Activated naive CD4-positive, alpha-beta T cell (primary cell): ENCODE measurements at places on chromosomes 12 and 14.

DNA sequence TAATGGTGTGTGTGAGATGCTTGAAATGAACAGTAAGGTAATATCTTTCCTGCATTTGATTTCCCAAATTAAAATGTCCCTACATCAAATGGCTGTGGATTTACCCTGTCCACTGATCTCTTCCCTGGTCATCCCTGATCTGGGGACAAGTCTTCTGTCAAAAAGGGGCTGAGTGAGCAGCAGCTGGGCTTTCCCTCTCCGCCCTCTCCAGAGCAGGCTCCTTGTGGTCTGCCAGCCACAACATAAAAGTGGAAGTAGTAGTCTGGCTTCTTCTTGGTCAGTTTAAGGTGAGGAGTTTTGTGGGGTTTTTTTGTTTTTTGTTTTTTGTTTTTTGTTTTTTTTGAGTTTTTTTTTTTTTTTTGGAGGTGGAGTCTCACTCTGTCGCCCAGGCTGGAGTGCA lies 25.2 kb upstream of the PLXNC1 start:
- DNase-seq = no peak

GRCh38 chr12:42426746-42427145 lies 100.8 kb downstream of the PPHLN1 start:
- no peak for DNase-seq

DNA sequence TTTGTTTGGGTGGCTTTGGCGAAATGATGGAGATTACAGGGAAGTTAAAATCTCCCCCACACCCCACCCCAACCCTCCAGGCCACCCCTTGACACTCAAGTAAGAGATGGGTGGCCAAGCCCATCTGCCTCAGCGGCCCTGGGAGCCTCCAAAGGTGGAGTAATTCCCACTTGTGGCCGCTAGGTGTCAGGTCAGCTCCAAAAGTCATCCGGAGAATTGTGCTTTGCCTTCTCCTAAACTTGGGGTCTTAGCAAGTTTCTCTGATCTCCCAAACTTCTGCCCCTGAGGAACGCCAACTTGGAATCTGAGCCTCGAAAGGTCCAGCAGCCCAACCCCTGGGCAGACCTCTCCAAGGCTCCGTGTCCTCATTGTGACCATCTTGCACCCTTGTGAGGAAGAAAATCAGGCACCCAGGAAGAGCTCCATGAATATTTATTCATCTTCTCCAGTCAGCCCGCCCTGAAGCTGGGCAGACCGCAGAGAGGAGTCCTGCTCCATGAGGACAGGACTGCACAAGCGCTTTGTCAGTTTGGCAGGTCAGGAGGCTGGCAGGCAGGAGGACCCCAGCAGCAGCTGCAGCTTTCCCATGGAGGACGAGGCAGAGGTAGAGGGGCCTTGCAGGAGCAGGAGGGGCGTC lies 46.7 kb downstream of the LRRC74A start:
- peak; percentile 61 for DNase-seq

- DNase-seq = no peak
Observed at GRCh38 chr12:114682785-114683708, 928 bp downstream of the TBX3 start.

- no peak for DNase-seq
Observed at GRCh38 chr12:81502912-81503695, 256.0 kb downstream of the PPFIA2 start.

GRCh38 chr14:83940253-83940652 lies 1589.7 kb upstream of the FLRT2 start:
- no peak for DNase-seq

DNA sequence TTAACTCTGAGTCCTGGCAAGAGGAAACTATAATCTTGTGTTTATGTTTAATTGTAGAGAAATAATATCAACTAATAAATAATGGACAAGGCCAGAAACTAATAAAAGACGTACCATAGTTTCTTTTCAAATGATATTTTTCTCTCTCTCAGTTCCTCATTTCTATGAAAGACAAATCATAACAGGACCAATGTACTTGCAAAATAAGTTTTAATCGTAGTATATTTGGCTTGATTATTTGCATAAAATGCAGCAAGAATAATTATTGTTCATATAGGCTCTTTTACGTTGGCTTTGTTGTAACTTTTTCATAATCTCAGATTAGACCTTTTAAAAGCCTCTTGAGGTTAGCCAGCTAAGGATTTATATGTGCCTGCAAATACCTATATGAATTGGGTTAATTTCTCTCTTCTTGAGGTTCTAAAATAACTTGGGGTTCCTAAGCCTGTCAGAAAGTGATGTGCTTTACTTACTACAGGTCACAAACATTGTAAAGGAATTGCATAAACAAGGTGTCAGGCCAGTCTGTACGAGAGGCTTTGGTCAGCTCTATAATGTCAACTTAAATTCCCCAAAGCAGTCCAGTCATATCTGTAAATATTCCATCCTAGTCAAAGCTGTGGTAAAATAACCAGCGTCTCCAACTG lies 152.8 kb upstream of the PTPRQ start:
- DNase-seq = no peak

- DNase-seq = no peak
Observed at GRCh38 chr14:71209888-71210287, 302.6 kb downstream of the PCNX1 start.

GRCh38 chr14:53533384-53533970 lies 380.4 kb upstream of the DDHD1 start:
- DNase-seq = no peak

DNA sequence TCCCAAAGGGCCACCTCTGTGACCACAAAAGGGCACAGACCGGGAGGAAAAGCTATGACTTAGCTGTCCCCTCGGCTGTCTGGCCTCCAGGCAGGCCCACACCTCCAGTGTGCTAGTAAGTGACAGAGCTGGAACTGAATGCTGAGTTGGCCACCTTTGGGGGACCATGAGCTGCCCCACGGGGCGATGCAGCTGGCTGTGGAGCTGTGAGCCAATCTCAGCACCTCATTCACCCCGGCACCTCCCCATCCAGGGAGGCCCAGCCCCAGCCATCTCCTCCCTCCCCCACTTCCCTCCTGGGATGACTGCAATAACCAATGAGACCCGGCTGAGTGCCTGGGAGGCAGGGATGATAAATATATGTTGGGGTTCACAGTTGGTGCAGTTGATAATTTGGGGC lies 12.2 kb upstream of the TESC start:
- no peak for DNase-seq

GRCh38 chr12:75644472-75645072 lies 133.2 kb upstream of the KRR1 start:
- no peak for DNase-seq

GRCh38 chr14:33539918-33540357 lies 410.9 kb downstream of the EGLN3 start:
- no peak for DNase-seq

DNA sequence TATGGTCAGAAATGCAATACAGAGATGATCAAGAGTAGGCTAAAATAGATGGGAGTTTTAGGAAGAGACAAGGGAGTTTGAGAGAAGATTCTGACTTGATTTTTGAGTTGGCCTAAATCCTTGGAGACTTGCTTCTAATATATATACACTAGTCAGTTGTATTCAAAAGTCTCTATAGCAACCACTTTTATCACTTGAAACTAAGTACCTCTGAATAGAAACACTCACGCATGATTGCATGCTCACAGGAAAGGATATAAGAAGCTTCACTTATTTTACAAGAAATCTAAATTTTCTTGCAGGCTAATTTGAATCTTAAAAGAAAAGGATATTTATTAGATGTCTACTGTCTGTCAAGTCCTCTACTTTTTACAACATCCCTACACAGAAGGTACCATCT lies 316.8 kb downstream of the SNAPC1 start:
- DNase-seq = no peak

- DNase-seq = no peak
Observed at GRCh38 chr14:70917633-70918032, 10.4 kb downstream of the PCNX1 start.

DNA sequence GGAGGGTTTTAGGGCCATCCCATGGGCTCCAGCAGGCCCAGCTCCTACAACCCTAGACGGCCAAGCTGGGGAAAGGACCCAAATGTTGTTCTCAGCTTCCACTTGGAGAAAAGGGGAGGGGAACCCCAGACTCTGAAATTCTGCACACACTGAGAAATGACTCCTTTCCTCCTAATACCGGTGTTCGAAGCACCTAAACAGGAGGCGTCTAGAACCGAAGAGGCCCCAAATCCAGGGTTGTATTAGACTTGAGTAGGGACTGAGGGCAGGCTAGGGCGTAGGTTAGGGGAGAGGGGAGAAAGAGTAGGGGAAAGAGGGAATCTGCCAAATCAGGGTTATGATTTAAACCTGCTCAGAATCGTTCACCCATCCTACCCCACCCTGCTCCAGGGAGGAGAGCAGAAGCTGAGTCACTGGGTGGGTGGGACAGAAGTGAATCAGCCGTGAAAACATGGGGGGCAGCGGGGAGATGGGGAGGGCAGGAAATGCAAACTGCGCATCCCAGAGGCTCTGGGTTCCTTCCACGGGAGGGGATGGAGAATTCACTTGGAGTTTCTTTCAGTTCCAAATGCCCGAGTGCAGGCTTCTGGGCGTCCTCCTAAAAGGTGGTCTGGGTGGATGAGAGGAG lies 1.0 kb downstream of the IGFBP6 start:
- no peak for DNase-seq

DNA sequence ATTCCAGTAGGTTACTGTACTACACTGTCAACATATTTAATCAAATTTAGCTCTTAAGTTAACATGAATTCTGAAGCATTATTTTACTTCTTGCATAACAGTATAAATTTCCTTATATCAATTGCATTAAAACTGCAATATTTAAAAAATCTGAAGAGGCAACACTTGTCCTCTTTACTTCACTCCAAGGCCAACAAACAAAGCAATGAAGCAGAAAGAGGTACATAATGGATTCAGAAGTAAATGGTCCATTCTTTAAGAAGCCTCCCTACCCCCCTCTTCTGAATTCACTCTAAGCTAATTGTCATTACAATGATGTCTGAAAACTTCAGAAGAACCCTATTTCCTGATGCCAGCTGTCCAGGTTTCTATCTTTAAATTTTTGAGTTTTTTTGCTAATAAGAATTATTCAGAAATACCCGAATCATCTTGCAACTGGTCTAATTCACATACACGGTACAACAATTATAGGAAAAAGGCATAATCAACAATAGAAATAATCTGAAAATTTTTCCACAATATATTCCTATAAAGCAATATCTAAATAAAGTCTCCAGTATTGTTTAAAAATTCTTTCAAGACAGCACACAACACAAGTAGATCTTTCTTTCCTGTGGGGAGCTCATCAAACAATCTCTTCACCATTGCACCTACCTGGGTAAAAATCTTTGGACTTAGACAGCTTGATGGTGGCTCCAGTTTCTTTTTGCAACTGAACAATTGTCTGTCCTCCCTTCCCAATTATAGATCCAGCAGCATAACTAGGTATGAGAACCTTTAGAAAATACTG lies 2.9 kb downstream of the NOVA1 start:
- no peak for DNase-seq

DNA sequence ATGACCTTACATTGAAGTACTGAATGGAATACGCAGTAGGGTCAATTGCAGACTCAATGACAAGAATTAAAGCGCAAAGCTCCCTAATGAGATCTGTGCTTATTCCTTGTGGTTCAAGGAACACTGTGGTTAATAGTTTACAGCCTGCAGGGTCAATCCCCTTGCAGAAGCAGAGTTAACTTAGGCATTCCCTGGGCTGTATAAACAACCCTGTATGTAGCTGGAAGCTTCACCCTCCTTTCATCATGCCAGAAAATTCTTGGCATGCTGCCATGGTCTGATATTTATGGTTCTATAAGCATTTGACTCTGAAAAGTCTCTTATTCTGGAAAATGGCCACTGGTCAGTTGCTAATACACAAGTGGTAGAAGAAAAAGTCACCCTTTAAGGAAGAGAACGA lies 227.7 kb downstream of the NOVA1 start:
- DNase-seq = no peak

DNA sequence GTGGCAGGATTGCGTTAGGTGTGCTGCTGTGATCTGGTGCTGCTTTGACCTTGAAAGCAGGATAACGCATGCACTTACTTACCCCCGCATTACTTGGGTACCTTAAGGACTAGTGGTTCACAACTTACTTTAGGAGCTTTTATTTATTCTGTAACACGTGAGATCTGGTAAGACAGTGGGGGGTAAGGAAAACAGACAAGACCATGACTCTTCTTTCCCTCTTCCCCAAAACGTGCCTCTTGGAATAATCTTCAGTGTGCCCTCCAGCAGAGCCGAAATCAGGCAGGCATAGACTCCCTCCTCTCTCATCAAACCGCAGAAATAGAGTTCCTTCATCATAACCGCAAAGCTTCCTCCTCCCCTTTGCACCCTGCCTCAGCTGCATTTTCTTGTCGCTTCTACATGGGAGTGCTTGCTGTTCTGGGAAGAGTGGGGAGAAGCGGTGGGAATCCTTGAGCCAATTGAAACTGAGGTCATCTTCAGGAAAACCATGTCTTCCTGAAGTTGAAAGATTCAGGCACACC lies 43.4 kb downstream of the RAD52 start:
- no peak for DNase-seq

DNA sequence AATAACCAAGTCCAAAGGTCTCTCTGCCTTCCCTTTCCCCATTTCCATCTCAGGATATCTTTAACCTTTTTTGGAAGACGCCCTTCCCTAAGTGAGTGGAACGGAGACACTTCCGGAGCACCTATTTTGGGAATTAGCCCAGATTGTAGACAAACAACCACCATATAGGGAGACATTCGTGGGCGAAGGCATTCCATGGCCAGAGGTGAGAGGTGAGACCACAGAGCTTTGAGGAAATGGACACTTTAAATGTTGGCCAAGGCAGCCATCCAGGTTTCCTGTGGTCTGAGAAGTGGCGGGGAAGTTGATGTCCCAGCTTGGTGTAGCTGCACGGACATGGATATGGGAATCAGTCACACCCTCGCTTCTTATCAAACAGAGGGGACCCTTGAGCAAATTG lies 69.4 kb upstream of the BDKRB2 start:
- no peak for DNase-seq

- DNase-seq = no peak
Observed at GRCh38 chr12:121804417-121805111, 755 bp downstream of the SETD1B start.

- DNase-seq = no peak
Observed at GRCh38 chr14:101711041-101711856, 50.3 kb upstream of the PPP2R5C start.

DNA sequence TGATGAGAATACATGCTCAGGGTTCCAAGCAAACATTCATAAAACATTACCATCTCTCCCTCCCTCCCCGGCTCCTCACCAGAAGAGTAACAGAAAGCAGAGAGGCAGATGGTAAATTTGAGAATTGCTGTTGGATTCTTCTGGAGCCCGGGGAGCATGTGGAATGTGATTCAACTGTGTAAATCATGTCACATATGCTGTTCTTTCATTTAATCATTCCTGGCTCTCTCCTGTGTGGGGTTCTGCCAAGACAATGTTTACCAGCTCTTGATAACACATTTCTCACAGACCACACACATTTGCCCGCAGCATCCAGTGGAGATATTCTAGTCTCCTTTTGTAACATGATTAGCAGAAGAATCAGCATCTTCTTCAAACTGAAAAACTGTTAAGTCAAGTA lies 23.4 kb upstream of the NR2C1 start:
- no peak for DNase-seq

- no peak for DNase-seq
Observed at GRCh38 chr12:15600223-15600935, 188.8 kb downstream of the EPS8 start.

- DNase-seq = no peak
Observed at GRCh38 chr12:125089083-125089482, 23.8 kb downstream of the AACS start.

- no peak for DNase-seq
Observed at GRCh38 chr12:124327362-124328043, 32.6 kb downstream of the RFLNA start.

- peak; percentile 33 for DNase-seq
Observed at GRCh38 chr12:47079468-47079980, at the start of the genes AMIGO2 and PCED1B. Gene AMIGO2 (minus strand): TSS chr12:47079959. CDS start chr12:47079002, 957 bp downstream. Gene PCED1B (plus strand): TSS chr12:47079621. CDS start chr12:47235064, 155,443 bp downstream.
